HS-27A (cell line): ENCODE measurements at places on chromosomes 3 and 15.

DNA sequence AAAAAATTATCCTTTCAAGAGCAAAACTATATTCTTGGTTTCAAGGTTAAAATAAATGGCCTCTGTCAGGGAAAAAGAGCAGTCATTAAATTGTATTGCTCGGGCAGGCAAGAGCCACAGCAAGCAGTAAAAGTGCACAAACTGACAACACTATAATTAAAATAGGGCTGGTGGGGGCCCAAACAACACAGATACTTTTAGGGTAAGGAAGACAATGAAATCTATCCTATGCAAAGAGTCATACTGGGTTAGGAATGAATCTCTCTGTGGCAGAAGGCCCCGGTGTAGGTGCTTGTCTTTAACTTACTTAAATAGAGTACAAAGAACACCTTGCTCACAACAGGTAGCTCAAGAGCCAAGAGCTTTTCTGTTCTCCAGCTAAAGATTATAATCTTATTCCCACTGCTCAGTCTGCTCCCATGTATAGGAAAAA lies 94.7 kb downstream of the DLG1 start:
- no peak for DNase-seq

DNA sequence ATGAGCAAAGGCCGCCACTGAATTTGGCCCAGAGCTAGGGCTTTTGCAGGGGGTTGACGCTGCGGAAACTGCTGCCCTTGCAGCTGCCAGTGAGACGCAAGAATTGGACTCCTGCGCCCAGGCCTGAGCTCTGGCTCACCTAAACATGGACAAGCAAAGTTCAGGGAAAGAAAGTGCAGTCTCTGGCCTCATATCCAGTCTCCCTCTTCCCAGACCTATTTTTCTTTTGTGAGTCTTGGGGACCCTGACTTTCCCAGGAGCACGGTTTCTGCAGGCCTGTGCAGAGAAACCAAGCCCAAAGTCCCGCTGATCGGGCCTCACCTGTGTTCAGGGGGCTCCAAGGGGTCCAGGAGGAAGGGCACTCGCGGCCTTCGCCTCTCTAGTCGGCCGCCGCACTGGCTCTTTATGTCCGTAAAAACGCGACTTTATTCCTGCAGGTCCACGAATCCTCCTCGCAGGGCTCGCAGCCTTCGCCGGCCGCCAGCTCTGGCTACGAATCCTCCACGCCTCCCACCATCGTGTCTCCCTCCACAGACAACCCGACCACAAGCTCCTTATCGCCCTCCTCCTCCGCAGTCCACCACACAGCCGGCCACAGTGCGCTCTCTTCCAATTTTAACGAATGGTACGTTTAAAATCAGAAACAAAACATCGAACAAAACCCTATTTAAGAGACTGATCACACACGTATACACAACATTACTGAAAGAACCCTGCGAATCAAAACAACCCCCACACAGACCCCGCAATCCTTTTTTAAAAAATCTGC lies 3.9 kb downstream of the ZIC1 start:
- DNase-seq, result no peak

- no peak for DNase-seq
Observed at GRCh38 chr3:145936971-145937370, 224.0 kb downstream of the PLOD2 start.

GRCh38 chr15:73982222-73982962 lies 9.7 kb downstream of the STOML1 start:
- DNase-seq, result peak; percentile 95

- peak; percentile 70 for DNase-seq
Observed at GRCh38 chr15:69852482-69852881, 245.2 kb downstream of the TLE3 start.

DNA sequence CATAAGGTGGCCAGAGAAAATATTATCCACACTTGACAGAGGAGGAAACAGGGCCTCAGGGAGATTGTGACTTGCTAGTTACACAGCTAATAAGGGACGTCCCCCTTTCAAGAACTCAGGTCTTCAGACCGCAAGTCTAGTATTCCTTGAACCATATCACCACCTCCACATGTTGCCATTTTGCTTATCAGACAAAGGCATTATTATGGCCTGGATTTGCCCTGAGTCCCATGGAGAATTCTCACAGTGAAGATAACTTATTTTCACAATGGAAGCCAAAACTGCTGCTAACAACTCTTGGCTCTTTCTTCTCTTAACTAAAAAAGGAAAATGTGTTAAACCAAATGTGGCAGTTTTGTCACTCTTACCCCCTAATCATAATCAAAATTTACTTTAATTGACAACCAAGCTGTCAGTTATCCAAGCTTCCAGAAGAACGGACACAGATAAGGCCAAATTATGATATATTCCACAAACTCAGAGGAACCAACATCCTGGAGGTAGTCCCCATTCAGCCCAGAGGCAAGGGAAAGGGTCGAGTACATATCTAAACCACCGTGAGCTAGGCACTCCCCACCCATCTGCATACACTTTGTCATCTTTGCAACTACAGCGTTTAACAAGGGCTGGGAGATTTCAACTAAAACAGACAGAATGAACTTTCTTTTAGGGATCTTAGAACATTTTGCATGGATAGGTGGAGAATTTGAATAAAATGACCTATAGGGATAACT lies 63.6 kb upstream of the THBS1 start:
- no peak for DNase-seq
